ENCODE measurements at places on chromosomes 5 and 9.

DNA sequence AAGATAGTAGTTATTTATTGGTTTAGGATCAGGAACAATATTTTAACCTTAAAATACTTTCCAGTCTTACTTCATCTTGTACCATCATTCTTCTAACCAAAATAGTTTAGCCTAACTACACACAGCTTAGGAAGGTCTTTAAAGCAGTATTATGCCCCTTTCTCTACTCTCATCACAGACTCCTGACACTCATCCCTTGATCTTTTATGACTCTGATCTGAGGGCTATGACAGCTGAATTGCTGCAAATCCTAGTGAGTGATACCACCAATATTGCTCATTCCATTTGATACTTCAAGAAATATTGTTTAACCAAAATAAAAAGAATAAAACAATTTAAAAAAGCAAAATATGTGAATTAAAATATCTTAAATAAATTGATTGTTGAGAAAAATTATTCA is 746.6 kb upstream of the ACO1 start:
- DNase-seq = no peak

DNA sequence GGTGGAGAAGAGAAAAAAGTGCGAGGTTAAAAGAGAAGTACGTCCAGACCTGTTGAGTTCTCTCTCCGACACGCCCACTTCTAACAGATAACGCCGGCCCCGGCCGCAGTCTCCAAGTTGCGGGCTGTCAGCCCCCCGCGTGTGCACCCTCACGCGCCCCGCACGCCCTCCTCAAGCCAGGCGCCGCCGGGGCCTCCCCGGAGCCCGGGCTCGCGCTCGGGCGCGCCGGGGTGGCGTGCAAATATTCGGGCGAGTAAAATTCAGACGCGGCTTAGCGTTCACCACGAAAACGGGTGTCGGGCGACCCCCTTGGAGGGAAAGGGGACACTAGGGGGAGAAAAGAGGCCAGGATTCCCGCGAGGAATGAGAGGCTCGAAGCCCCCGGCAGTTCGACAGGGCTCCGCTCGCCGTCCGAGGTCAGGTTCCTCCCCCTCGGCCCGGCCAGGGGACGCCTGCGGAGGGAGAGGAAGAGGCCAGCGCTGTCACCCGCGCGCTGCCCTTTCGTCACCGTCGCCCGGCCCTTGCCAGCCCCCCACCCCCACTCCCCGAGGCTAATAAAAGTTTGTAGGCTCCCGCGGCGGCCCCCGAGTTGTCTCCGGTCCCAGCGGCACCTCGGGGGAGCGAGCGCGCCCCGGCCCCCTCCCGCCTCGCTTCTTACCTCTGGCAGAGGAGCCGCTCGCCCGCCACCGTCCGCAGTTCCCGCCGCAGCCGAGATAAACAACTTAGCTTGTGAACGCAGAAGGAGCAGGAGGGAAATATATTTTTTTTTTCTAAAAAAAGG is 743 bp downstream of the NR3C1 start:
- DNase-seq = no peak

DNA sequence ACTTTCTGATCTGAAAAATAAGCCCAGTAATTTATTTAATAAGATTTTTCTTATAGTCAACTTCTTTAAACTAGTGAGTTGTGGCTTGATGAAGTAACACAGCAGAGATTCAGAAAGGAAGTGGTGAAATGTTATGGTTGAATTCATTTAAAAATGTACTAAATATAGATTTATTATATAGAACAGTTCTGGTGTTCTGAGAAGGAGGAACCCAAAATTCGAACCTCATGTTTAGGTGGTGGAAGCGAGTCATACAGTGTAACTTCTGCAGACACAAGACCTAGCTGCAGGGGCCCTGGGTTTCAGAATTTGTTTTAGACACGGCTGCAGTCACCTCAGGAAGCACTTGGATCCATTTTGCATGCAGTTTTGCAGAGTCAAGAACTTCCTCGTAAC is 188.2 kb downstream of the TRIO start:
- DNase-seq = no peak

DNA sequence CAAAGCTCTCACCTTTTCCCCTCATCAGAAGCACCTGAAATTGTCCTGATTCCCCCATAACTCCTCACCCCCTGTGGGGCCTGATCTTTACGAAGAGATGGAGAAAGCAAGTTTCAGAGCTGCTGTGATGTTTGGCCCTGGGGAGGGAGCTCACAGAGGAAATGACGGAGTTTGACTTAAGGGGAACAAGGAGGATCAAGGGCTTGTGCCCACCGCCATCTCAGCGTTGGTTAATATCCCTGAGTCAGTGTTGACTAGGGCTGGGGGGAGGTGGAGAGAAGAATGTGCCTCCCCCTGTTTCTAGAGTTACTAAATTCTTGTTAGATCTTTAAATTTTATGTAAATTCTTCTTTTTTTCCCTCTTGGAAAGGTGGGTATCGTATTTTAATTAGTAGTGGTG is 27.8 kb downstream of the FGF18 start:
- no peak for DNase-seq

DNA sequence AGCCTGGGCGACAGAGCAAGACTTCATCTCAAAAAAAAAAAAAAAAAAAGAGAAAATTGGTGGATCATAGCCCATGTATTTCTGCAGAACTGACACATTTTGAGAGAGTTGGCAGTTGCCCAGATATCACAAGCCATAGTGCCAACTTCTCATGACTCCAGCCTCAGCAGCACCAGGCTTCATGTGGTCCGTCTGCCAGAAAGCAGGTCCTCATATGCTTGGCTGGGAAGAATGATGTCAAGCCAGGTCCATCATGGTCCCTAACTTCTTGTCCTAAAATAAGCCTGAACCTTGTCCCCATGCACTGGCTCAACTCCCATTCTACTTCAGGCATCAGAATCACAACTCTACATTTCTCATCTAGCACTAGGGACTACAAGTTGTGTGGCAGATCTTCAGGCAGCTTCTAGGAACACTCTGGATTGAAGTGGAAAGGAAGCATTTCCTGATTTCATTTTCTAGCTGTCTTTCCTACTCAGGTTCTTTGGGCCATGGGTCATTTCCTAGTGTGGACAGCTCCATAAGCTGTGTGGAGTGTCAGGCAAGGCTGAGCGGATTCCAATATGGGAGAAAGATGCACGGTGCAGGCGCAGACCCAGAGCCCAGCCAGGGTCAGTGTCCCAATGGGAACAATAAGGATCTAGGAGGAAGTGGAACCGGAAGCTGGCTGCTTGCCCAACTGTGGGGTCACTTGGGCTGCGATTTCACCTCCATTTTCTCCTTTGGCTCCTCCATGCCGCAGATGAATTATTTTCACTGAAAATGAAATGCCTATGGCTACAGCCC is 90.1 kb downstream of the LMNB1 start:
- no peak for DNase-seq

- DNase-seq = no peak
Observed at GRCh38 chr5:67222243-67223025, 25.8 kb upstream of the CD180 start.

GRCh38 chr5:94693043-94693822 is 74.8 kb downstream of the SLF1 start:
- DNase-seq = peak; percentile 7

GRCh38 chr9:133286523-133286922 is 11.5 kb upstream of the ABO start:
- no peak for DNase-seq

GRCh38 chr9:3480353-3480655 is 45.5 kb downstream of the RFX3 start:
- no peak for DNase-seq

GRCh38 chr9:99441829-99442228 is 219.7 kb downstream of the SEC61B start:
- DNase-seq = no peak

- no peak for DNase-seq
Observed at GRCh38 chr5:150428106-150428876, 15.6 kb upstream of the CD74 start.

GRCh38 chr5:153429761-153430380 is 60.6 kb upstream of the GRIA1 start:
- DNase-seq = no peak
